CD4-positive, alpha-beta T cell treated with Interleukin-4 for 1 hour (primary cell): ENCODE measurements at places on chromosomes 1 and 21.
A peak's percentile ranks its signal among the peaks of the same experiment; 100 is the strongest.

DNA sequence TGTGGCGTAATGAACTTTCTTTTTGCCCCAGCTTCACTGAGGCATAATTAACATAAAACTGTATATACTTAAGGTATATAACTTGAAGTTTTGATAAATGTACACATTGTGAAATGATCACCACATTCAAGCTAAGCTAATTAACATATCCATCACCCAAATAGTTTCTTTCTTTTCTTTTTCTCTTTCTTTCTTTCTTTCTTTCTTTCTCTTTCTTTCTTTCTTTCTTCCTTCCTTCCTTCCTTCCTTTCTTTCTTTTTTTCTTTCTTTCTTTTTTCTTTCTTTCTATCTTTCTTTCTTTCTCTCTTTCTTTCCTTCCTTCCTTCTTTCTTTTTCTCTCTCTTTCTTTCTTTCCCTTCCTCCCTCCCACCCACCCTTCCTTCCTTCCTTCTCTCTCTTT is 62.5 kb downstream of the XCL1 start:
- no peak for DNase-seq

DNA sequence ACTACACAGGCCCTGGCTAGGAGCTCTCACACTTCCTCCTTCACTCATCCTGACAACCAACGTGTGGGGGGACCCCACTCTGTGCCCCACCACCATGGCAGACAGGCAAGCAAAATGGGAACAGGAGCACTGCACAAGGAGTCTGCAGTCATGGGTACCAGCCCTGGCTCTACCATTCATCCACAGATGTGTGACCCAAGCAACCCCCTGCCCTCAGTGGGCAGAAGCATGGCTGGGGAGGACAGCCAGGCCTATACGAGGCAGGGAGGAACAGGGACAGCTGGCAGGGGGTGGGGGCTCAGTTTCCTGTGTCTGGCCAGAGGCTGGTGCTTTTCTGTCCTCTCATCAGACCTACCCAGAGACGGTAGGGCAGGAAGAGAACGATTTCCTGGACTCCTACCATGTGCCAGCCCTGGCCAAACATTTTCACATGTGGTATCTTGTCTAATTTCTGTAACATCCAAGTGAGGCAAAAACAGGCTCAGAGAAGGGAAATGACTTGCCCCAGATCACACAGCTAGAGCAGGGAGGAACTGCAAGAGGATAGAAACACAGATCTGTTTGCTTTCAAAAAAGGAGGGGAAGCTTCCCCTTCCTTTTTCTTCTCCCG is 178.0 kb downstream of the HIVEP3 start:
- no peak for DNase-seq

DNA sequence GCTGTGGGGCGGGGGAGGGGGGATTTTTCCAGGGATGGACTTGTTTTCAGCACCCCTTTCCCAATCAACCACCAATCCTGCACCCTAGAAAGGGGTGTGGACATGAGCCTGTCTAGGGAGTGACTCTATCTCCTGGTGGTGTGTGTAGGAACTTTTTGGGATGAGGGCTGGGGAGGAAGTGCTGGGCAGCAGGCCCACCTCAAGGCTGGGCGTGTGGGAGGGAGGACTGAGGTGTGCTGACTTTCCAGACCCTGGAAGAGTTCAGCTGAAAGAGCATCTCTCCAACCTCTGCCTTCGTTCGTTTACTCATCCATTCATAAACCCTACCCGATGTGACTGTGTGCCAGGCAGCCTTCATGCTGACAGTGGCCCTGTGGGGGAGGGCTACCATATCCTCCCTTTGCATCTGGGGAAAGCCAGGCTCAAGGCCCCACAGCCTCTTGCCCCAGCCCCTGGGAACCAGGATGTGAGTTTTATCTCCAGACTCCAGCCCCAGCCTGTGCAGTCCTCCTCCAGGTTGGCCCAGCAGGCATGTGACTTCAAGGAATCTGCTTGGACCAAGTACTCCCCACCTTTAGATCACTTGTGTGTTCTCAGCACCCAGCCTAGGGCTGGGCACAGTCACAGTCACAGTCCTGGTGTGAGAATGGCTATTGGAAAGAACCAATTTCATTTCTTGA is 6.7 kb downstream of the KNCN start:
- DNase-seq, result no peak

DNA sequence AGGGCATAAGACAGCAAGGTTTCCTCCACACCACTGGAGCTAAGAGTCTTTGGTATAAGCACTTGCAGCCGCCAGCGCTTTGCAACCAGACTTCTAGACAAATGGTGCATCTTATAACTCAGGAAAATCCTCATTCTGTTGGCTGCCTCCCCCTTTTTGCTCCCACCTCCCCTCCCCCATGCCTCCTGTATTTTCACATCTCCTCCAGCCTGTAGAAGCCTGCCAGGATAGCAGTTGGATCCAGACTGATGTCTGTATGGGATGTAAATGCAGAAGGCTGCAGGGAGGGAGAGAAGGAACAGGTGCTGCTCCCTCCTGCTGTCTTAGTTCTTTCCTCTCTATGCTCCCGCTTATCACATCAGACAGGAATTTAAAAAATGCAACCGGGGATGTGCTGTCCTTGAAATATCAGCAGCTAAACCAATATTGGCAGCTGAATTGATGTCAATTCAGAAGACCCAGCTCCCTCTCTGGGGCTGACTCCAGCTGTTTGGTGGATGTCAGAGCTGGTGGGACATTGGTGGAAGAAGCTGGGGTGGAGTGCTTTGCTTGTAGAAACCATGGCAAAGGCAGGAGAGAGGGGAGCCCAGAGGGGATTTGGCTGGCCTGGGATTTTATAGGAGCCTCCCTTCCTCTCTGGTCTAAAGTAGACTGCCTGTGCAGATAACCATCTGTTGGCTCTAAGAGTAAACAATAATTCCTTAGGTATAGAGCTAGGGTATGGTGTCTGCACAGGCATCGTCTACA is 53.5 kb downstream of the NFASC start:
- DNase-seq, result no peak

DNA sequence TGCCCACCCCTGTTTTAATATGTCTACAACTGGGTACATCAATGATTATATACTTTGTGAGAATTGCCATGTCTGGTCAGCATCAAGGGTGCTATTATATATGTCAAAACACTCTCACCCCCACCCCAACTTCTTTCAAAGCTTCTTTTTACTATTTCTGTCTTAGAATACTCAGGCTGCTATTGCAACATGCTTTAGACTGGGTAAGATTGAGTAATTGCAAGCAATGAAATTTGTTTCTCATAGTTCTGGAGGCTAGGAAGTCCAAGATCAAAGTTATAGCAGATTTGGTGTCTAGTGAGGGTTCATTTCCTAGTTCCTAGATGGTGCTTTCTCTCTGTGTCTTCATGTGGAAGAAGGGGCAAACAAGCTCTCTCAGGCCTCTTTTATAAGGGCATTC is 100.5 kb upstream of the KCNK1 start:
- DNase-seq, result no peak

- no peak for DNase-seq
These were observed 35.8 kb upstream of the PRSS38 start for GRCh38 chr1:227779685-227780084.

- no peak for DNase-seq
These were observed 168.0 kb upstream of the DAB1 start for GRCh38 chr1:57591842-57592241.

GRCh38 chr1:66464351-66464750 is 69.6 kb upstream of the SGIP1 start:
- no peak for DNase-seq

- no peak for DNase-seq
These were observed 156.5 kb downstream of the CASZ1 start for GRCh38 chr1:10639775-10640578.

- DNase-seq, result peak; percentile 24
These were observed 22.1 kb upstream of the IFNAR2 start for GRCh38 chr21:33207449-33208149.

DNA sequence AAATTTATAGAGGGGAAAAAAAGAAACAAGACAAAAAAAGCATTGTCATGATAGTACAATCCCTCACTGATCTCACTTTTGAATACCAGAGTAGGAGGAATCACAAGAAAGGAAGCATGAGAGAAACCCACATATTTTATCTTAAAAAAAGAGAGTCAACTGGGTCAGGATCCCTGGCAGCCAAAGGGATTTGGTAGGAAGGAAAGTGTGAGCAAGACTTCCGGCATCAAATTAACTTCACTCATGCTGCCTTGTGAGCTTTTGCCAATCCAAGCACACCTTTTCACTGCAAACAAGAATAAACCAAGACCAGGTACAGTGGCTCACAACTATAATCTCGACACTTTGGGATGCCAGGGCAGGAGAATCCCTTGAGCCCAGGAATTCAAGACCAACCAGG is 53.1 kb downstream of the SLC9C2 start:
- no peak for DNase-seq

DNA sequence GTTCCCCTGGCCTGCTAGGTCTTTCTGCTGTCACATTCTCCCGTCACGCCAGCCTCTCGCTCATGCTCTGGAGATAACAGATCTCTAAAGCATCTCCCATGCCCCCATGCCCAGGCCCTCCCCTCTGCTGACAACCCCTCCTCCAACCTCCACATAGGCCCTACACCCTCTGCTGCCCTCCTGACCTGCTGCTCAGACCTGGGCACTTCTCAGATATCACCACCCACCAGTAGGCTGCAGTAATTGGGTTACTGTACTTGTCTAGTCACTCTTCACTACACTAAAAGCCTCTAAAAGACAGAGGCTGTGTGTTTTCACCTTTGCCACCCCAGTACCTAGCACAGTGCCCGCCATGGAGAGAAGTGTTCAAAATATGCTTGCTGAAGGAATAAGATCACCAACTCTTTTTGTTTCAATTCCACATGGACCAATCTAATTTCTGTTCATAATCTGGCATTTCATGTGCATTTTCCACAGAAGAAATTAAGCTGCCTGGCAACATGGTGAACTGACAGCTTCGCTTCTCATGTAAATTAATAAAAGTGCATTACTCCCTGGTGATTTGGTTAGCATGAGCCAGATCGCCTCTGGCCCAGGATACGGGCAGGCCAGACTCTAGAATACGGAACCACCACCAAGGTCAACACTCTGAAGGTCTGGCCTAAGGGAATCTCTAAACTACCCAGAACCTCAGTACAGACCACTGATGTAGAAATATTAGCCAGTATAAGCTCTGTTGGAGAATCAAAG is 20.7 kb downstream of the LBR start:
- DNase-seq, result no peak

GRCh38 chr1:232036181-232036933 is 409.8 kb downstream of the DISC1 start:
- DNase-seq, result no peak

DNA sequence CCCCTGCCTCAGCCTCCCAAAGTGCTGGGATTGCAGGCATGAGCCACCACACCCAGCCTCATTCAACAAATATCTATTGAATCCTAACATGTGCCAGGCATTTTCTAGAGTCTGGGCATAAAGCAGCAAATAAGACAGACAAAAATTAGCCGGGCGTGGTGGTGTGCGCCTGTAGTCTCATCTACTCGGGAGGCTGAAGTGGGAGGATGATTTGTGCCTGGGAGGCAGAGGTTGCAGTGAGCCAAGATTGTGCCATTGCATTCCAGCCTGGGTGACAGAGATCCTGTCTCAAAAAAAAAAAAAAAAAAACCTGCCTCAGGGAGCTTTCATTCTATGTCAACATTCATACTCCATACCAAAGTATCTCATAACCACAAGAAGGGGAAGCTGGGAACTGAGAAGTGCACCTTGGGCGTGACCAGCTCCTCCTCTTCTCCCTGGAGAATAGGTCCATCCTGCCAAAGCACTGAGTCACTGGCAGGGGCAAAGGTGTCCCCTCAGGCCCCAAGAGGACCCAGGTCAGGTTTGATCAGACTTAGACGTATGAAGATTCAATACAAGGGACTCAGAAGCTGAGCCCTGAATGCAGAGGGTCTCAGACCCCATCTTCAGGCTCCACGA is 36.8 kb upstream of the PPP1R15B start:
- no peak for DNase-seq

- no peak for DNase-seq
These were observed 52.6 kb downstream of the DESI2 start for GRCh38 chr1:244705261-244706234.

DNA sequence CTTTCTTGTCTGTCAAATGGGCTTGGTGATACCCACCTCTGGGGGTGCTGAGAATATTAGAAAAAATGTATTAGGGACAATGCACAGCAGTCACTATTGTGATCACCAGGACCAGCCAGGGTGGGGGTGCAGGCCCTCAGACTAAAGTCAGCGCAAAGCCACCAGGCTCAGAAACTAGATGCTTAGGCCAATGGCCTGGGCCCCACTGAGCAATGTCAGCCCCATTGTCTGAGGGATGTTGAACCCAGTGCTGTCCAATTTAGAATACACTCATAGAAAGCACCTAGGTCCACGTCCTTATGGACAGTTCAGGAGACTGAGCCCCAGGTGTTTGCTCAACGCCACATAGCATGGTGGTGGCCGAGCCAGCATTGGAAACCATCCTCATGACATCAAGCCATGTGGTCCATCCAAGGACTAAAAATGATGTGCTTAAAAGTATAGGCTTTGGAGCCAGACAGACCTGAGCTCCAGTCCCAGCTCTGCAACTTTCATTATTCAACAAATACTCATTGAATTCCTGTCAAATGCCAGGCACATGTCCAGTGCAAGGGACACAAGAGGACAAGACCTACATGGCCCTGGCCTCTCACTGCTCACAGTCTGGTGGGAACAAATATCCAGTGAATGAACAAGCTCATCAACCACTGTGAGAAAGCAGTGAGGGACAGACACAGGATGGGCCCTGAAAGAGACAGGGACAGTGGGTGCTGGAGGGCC is 273.8 kb downstream of the MATN1 start:
- no peak for DNase-seq

- peak; percentile 84 for DNase-seq
These were observed 12.7 kb downstream of the TFF2 start for GRCh38 chr21:42337830-42338728.

DNA sequence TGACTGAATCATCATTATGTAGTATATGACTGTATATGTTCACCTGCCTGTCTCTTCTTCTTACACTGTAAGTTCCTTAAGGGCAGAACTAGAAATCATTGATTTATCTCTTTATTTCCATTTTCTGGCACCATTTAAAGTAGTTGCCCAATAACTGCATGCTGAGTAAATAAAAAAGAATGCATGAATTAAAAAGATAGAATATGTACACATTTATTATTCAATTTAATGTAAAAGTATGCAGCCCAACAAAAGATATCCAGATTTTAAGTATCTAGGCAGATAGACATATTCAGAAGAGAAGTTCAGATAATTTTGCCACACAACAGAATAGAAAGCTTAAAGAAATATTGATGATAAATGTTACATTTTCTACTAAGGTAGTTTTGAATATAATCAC is 1244.6 kb upstream of the ADGRL4 start:
- DNase-seq, result no peak

- no peak for DNase-seq
These were observed 319.1 kb upstream of the GREM2 start for GRCh38 chr1:240931031-240931430.

GRCh38 chr21:44869781-44870747 is 3.4 kb downstream of the PTTG1IP start:
- no peak for DNase-seq
